ENCODE measurements at places on chromosomes 13 and 19.

- no peak for DNase-seq
Measured at GRCh38 chr13:101545521-101545920, 93.0 kb downstream of the ITGBL1 start.

DNA sequence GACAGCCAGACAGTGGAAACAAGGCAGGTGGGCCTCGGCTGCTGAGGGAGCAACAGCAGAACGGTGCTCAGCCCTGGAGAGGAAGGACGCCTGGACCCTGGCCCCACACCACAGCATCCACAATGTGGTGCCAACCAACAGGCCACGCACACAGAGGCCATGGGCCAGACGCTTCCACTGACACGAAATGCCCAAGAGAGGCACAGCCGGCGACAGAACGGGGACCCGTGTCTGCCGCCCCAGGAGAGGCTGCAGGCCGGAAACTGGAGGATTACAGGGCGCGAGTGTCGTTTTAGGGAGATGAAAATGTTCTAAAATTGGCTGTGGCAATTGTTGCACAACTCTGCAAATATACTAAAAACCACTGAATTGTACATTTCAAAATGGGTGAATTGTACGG is 69.7 kb downstream of the RASA3 start:
- DNase-seq, result no peak

DNA sequence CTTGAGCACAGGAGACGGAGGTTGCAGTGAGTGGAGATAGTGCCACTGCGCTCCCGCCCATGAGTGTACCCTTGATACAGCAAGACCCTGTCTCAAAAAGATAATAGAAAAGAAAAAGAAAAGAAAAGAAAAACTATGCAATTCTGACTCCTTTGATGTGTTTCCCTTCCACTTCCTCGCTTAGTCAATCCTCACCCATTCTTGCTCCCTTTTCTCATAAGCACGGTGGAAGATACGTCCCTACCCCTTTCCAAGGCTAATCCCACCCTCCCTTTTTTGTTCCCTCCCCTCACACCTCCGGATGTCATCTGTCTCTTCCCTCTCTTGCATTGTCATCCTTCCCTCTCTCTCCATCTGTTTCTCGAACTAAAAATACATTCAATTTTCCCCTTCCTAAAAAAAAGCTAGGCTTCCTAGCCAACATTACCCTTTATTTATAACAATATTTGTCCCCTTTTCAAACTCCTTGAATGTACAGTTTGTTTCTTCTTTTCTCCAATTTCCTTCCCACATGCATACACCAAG is 40.5 kb upstream of the ITM2B start:
- DNase-seq, result no peak

DNA sequence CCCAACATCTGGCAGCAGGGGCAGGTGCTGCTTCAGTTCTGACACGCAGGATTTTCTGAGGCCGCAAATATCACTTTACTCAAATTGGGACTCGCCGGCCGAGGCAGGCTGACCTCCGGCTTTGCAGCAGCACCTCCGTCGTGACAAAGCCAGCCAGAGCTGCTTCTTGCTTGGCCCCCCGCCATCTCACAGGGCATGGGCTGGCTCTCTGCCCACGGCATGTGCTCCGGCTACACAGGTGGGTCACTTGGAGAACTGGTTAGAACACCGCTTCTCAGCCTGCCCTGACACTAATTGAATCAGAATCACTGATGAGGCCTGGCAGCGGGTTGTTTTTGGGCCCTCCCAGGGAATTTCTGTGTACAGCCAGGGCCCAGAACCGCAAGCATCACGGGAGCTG is 112.3 kb downstream of the SLC7A1 start:
- DNase-seq, result no peak

- DNase-seq, result no peak
Measured at GRCh38 chr13:38090913-38091312, 221.3 kb upstream of the TRPC4 start.

DNA sequence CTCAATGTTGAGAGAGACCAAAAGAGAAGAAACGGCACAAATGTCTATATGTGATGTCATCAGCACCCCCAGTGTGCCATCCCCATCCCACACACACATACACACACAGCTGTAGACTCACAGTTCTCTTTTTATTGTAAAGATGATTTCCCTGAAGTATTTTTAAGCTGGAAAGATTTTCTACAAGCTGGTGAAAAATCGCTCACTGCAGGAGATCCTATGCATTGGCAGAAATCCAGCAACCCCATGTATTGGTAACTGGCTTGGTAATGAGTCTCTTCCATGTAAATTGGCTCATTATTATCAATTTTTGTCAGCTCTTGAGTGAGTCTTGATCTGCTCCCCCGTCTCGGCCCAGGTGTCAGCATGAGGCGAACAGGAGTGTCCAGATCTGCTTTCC is 107.1 kb upstream of the UQCRFS1 start:
- DNase-seq, result no peak

DNA sequence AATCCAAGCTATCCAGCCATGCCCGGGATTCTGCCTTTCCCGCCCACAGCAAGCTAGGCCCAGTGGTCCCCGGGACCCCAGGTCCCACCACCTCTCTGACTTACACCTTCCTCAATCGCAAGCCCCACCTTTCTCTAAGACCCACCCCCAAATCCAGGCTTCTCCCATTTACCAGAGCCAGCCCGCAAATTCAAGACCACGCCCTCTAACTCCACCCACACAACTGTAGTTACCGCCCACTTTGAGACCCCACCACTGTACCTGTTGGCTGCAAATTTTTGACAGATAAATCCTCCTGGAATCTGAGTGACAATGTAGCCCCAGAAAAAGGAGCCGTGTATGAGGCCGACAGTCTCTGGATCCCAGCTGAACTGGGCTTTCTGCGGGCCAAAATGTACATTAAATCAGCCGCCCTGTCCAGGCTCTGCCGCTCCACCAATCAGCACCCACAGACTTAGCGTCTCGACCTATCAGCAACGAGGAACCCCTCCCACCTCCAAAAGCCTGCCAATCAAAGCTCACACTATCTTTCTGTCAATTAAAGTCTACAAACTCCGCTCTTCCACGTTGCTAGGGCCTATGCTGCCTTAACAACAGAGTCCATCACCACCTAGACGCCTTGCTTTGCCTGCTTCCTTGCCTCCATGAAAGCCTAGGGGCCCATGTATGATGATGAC is 6.3 kb downstream of the SLC17A7 start:
- no peak for DNase-seq

DNA sequence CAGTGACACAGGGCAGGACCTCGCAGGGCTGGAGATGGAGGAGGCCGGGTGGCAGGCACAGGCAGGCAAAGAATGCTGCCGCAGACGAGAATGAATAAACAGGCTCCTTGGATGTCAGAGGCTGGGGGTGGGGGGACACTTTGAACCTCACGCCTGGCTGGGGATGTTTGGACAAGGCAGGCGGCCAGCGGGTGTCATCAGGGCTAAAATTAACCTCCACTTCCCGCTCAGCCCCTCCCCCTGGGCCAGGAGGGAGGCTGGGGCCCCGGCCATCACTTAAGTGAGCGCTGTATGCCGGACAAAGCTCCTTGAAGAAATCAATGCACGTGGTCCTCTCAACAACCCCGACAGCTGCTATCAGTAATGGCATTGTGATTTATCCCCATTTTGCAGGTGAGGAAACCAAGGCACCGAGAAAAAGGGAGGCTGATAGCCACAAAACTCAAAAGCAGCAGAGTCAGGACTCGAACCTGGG is 10.3 kb upstream of the FUT5 start:
- DNase-seq, result peak; percentile 66

DNA sequence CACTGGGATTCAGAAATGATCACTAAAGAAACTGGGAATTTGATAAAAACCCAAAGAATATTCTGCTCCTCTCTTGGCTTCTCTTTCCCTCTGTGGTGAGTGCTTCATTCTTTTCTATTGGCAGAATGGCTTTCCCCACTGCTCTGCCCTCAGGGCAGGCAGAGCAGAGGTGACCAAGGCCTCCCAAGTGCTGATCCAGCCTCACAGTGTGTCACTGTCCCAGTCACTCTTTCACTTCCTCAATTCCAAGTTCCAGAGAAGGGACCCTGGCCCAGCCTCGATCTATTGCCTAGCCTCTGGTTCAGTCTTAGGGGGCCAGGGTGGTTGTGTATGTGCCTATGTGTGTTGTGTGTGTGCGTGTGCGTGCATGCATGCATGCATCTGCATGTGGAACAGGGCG is 180.6 kb upstream of the TMTC4 start:
- no peak for DNase-seq

DNA sequence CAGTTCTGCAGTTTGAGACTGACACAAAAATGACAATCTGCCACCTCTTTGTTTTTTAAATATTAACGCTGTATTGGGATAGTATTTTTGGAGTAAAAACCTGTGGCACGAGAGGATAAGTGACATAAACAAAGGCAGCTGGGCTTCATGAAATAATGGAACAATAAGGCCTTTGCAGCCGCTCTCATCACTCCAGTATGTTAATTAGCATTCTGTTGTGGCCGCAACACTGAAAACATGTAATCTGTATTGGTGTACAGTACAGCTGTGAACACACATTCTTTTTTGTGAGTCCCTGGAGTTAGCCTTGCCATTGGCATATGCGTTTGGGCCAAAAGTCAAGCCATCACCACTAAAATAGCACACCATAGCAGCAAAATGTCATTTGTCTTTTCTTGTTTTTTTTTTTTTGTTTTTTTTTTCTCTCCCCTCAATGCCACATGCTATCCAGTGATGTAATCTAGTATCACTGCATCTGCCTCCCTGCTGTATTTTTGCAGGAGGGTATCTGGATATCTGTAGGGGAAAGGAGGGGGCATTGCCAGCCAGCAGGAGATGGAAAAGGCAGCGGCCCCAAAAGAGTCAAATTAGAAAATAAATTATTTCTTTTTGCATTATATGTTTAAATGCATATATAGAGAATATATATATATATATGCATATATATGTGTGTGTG is 885 bp upstream of the ZNF536 start:
- DNase-seq, result no peak

GRCh38 chr19:46992699-46993535 is 26.7 kb upstream of the NPAS1 start:
- DNase-seq, result no peak

DNA sequence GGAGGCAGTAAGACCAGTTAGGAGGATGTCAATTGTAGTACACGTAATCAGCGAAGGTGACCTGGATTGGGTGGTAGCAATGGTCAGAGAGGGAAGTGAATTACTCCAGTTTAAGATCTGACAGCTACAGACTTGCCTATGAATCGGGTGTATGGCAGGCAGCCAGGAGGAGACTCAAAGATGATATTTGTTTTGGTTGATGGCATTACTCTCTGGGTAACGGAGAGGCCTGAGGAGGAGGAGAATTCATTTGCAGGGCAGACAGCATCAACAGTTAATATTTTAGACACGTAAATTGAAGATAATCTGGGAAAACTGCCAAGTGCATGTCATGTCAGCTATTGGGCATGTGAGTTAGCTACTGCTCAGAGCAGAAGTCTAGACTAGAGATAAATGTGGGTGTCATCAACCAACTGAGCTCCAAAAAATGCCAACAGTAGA is 109.2 kb downstream of the SGCG start:
- peak; percentile 13 for DNase-seq

- DNase-seq, result no peak
Measured at GRCh38 chr19:47650700-47651099, 41.8 kb downstream of the BICRA start.

DNA sequence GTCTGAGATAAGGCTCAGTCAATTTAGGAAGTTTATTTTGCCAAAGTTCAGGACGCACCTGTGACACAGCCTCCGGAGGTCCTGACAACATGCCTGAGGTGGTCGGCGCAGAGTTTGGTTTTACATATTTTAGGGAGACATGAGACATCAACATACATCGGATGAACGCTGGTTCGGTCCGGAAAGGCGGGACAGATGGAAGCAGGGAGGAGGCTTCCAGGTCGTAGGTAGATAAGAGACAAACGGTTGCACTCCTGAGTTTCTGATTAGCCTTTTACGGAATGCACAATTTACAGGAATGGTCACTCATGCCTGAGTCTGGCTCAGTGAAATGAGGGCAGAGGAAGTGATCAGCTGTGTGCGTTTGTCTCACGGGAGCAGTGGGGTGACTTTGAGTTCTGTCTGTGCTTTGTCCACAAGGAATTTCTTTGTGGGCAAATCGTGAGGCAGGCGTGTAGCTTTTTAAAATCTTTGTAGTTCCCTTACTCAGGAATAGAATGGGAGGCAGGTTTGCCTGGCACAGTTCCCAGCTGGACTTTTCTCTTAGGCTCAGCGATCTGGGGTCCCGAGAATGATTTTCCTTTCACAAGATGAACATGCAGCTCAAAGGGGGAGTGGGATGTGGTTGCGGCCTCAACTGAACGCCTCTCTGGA is 36.2 kb downstream of the C13orf46 start:
- DNase-seq, result no peak

GRCh38 chr19:38049105-38049649 is 142.2 kb downstream of the SIPA1L3 start:
- DNase-seq, result peak; percentile 39

- DNase-seq, result no peak
Measured at GRCh38 chr19:6813659-6814058, 41.2 kb downstream of the VAV1 start.

GRCh38 chr19:50325310-50326100 is 3.7 kb downstream of the KCNC3 start:
- DNase-seq, result peak; percentile 96

- no peak for DNase-seq
Measured at GRCh38 chr13:36752673-36753072, 66.3 kb upstream of the RFXAP start.

DNA sequence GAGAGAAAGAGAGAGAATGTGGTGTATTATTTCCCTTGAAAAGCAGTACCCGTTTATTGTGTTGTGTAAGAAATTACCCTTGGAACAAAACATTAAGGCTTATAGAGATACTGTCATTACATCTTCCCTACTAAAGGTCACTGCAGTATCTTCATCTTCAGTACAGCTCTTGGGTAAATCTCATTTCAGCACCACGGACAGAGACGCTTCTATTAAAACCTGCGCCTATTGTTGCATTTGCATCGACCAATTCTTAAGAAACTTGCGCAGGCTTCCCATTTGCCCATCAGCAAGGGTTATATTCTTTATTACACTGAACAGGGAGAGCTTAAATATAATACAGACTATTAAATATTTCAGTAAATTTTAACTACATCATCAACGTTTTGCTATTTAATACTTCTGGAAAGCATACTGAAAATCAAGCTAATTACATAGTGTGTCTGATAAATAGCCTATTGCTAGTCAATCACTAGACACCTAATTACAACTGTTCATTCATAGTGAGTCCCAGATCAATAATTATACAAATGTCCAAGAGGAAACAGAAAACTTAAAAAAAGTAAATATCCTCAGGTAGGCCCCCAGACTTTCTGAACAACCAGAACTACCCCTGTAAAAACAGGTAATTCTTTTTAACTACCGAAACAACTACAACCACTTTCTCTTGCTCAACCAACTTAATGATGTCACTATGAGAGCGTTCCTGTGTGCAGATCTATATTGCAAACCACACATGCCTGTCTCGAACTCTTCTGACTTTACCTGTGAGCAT is 350.6 kb downstream of the LIG4 start:
- DNase-seq, result peak; percentile 38

Data from urothelium cell line (cell line).